A549 (cell line): ENCODE measurements at places on chromosomes 5 and 9. TPM values are rescaled to one million over a fixed set of nuclear protein-coding genes. Genes with fewer than 3 reads are reported as not detected.

The GGTA1 gene
- not detected in 3 replicates for polyA plus RNA-seq

- DNase-seq = no peak
These were observed 527.8 kb upstream of the ZNF608 start for GRCh38 chr5:125274211-125274610.

DNA sequence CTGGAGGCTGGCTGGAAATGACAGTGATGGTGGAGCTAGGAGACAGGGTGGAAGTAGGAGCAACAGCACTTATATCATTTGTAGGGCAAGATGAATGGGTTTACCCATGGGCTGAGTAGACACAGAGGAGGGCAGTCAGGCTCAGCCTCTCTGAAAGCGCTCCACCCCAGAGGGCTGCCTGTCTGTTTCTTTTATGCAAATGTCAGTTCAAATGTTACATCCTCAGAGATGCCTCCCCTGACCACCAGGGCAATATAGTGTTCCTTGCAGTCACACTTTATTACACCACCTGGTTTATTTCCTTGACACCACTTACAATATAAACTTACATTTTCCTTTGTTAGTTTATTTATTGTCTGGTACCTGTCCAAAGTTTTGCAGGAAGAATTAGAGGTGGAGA, 159.5 kb upstream of the IL12B start:
- no peak for DNase-seq

- DNase-seq = no peak
These were observed 8.7 kb upstream of the SSBP2 start for GRCh38 chr5:81759632-81760005.

The MEGF10 gene
- polyA plus RNA-seq = not detected in 3 replicates
